ENCODE measurements at places on chromosomes 3 and 15.

GRCh38 chr3:127452321-127452821, 138.2 kb downstream of the TPRA1 start:
- DNase-seq: no peak

DNA sequence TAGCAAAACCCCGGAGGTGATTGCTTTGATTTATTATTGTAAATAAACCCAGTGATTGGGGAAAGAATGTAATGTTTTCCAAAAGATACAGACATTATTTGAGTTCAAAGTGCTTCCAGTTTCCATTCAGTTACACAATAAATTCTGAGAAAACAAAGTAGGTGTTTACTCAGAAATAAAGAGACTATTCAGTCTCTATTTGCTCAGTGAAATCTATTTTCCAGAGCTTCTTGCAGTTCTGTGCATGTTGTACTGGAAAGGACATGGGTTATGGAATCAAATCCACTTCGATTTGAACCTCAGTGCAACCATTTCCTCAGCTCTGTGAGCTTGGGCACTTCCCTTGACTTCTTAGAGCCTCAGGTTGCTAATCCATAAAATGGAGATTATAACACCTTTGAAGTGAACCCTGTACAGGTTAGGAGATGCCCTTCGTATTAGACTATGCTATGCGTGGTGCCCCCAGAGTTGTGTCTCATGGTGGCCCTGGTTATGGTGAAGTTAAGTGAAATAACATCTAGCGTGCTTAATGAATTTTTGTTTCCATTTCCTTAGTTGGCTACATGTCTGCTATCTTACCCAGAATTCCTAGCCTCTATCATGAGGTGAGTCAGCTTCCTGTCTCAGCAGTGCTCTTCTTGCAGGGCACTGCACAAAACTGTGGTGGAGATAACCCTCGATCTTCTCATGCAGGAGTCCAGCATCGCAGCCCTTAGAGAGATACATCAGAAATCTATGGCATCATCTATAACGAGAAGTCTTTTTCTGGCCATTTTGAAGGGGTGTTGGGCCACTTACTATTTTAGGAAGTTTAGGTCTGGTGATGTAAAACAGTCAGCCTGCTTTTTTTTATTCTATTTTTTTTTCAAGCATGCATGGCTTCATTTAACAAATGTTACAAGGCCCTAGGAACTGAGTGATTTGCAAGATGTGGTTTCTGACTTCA, 97.7 kb downstream of the RPL39L start:
- DNase-seq: no peak

DNA sequence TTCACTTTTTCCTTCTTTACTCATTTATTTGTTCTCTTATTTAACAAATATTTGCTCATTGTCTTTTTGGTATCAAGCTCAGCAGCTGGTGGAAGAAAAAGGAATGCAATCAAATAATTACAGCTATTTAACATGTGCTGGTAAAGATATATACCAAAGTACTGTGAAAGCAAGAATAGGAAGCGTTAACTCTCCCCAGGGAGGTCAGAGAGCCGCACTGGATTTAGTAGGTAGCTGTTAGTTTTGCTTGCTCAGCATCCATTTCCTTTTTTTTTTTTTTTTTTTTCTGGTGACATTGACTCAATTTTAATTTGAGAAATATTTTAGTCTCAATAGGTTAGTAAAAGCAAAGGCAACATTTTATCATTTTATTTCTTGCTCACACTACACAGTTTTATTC, 308.5 kb upstream of the MDFIC2 start:
- DNase-seq: no peak

DNA sequence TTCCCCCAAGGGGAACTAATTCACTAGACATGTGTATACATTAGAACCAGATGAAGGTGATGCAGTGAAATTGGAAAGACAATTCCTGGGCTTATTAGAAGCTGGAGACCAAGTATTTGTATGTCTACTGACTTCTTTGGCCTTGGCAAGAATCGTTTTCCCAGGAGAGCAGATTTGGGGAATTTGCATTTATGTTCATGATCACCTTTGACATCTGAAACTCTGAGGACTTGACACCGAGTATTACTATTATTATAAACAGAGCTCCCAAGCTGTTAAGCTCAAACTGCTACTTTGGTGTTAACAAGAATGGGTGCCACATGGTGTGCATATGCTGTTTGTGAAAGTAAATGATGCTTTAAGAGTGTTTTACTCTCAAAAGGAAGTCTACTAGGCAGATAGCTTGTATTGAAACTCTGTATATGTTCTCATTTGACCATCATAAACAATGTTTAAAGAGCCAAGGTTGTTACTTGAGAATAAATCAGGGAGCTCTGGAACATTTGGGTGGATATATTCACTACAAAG, 519.8 kb upstream of the GOLIM4 start:
- no peak for DNase-seq

GRCh38 chr3:101171681-101172191, 148.6 kb downstream of the IMPG2 start:
- DNase-seq: no peak

DNA sequence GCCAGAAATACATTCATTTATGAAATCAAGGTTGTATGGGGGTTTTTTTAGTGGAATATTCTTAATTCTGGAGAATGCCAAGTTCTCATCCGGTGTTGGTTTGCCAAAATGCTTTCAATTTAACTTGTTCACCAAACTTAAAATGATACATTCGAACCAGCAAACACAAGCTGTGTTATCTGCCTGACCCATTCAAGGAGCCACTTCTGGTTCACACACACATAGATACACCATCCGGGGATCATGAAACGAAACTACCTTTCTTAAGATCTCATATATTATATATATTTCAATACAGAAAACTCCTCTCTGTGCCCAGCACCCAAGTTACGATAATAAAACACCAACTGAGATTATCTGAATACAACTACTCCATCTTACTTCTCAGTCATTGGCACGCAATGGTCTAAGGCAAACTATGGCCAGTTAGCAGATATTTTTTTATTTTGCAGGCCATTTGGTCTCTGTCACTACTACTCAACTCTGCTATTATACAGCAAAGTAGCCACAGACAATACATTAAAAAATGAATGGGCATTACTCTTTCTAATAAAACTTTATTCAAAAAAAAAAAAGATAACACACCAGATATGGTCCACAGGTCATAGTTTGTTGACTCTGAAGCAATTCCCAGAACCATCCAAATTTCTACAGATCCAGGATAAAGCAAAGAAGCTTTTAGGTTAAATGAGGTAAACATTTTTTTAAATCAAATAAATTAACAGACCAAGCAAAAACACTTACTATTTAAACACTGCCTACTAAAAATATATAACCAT, 89.6 kb downstream of the TBL1XR1 start:
- no peak for DNase-seq

- no peak for DNase-seq
Observed at GRCh38 chr3:49453621-49454020, 16.4 kb upstream of the DAG1 start.
